Activated CD4-positive, alpha-beta T cell treated with anti-CD3 and anti-CD28 coated beads, Interleukin-2, Interleukin-4, amounts not matched to agents 100 ng/mL and 50 ng/mL, durations not matched to agents 16 hours and 8 hours (primary cell): ENCODE measurements at places on chromosomes 16 and 17.
A peak's percentile ranks its signal among the peaks of the same experiment; 100 is the strongest.

DNA sequence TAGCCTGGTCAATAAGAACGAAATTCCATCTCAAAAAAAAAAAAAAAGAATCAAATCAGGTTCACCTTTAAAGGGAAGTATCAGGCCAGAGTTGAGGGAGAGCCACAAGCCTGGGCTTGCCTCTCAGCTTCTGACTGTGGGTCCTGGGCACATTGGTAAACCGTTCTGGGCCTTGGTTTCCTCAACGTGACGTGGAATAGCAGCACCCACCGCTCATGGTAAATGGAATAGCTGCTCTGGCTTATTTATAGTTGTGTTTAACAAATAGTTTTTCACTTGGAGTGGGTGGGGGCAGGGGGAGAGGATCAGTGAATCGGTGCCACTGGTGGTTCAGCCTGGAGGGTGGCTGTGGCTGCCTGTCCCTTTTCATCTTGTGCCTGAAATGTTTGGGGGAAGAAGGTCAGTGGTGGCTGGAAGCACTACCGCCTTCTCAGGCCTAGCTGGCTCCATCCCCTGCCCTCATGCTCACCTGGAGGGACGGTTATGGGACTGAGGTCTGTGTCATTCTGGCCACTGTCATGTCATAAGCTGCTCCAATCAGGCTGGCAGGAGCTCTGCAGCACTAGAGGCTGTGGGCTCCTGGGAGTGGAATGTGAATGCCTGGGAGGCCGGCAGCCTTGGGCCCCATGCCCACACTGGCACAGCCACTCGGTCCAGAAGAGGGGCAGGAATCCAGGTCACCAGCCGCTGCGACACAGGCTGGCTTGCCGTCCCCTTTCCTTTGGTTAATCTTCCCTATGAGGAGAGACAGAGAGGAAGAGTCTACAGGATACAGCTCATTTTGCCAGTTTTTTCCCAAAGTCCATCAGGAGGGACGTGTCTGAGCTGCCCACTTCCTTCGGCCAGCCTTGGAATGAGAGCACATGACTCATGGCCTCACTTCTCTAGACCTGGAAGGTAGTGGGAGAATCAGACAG is 27.0 kb downstream of the CCR7 start:
- no peak for DNase-seq

- DNase-seq: no peak
These were observed 16.3 kb upstream of the BCAR1 start for GRCh38 chr16:75267631-75268264.

- no peak for DNase-seq
These were observed 18.4 kb downstream of the CFAP20 start for GRCh38 chr16:58110571-58111301.

- peak; percentile 19 for DNase-seq
These were observed at the start of gene DDX42 for GRCh38 chr17:63774141-63774968. Gene DDX42, plus strand, starts transcription at chr17:63774170. Its CDS starts 12,880 bp downstream, at chr17:63787050.

- no peak for DNase-seq
These were observed 6.0 kb upstream of the SERPINF1 start for GRCh38 chr17:1755827-1756262.

GRCh38 chr17:193841-194806 is 12.7 kb upstream of the DOC2B start:
- no peak for DNase-seq

GRCh38 chr16:87845807-87846619 is 23.3 kb downstream of the SLC7A5 start:
- DNase-seq: no peak

DNA sequence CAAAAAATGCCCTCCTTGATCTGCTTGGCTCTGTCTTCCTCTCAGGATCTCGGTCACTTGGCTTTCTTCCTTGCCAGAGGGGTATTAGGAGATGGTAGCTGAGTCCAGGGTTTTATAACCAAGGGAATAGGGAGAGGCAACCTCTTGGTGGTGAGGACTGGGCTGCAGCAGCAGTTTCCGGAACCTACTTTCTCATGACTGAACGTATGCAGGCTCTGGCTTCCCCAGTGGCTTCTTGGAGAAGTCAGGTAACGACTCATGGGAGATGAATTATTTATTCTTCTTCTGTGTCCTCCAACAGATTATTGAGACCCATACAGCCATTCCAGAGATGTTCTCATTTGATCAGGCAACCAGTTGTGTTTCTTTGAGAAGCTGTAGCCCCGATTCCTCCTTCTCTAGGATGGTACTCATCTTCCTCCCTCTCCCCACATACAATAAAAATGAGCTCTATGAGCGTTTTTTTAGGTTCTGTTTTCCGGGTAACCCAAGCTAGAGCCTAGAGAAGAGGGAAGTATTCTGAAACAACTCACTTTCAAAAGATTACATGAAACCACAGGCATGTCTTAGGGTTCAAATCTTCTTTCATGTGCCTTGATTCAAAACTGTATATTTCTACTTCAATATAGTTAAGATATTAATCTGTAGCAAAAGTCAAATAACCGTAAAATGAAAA is 22.3 kb upstream of the DHX40 start:
- no peak for DNase-seq
